Stimulated activated CD4-positive, alpha-beta T cell treated with anti-CD3 and anti-CD28 coated beads, Interleukin-1b, Interleukin-23, amount 100 ng/mL, for 4 hours (primary cell): ENCODE measurements at places on chromosomes 7 and 10.

DNA sequence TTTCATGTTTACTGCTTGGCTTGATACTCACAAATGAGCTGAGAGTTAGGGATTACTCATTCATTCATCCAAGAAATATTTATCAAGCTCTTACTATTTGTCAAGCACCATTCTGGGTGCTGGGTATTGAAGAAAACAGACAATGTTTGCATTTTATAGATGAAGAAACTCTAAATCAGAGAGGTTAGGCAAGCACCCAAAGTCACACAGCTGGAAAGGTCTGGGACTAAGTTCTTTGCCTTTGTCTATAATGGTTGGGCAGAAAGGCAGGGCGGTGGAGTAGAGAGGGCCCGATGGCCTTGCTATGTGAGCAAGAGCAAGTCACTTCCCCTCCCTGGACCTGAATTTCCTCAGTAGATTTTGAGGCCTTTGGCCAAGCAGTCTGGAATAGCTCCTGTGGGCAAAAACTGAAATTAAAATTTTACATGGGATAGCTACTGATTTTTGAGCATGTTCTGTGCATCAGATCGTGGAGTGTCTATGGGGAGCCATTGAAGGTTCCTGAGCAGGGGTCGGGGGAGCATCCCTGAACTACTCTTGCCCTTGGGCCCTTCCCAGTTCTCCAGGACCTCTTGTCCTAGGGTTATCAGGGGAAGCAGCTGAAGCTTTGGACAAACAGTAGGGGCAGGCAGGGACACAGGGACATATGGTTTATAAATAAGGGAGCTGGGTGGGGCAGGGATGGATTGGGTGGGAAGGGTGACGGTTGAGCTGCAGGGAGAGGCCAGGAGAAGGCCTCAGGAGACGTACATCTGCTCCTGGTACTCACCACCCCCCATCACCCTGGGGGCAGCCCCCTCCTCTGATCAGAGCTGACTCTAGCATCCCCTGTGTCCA lies 23.3 kb downstream of the AQP1 start:
- no peak for DNase-seq

- DNase-seq: no peak
These were observed 82.7 kb downstream of the ARHGAP22 start for GRCh38 chr10:48522011-48522765.

DNA sequence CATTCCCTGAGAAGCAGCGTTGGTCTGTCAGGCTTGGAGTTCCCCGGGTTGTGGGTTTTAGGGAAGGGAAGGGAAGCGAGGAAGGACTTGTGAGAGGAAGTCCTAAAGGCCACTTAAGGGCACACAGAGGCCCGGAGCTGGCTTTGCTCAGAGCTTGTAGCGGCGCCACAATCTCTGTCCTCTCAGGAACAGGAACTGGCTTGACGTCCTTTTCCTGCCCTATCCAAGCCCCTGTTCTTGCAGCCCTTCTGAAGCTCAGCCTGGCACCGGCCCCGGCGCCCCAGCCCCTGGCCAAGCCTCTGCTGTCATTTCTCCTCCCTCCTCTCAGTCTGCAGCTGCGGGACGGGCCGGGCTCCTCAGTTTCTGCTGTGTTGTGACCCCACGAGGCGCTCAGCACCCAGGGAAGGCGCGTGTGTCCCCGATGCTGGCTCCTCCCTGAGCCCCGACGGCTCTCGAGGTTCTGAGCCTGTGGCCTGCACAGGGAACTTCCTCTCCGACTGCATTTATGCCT lies at the start of gene GIMAP8:
Gene GIMAP8, plus strand, starts transcription at position 140 of the 511 bp plus-strand sequence. CDS start 16,069 bp downstream, outside the sequence.
- DNase-seq: no peak

DNA sequence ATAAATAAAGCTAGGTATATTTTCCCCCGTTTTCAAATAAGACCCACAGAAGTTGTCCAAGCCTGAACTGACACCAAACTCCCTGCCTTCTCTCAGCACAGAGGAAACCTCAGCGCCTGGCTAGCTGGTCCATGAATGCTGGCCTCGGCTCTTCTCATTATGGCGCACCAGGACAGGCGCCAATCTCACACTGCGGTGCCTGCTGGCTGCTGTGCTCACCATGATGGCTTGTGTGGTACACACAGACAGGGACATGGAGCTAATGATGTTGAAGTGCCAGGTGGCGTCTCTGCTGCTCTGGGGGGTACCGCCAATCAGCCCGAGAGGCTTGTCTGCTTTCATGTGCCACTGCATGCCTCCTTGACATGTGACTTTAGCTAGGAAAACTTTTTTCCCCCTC lies 43.2 kb upstream of the USP6NL start:
- no peak for DNase-seq

DNA sequence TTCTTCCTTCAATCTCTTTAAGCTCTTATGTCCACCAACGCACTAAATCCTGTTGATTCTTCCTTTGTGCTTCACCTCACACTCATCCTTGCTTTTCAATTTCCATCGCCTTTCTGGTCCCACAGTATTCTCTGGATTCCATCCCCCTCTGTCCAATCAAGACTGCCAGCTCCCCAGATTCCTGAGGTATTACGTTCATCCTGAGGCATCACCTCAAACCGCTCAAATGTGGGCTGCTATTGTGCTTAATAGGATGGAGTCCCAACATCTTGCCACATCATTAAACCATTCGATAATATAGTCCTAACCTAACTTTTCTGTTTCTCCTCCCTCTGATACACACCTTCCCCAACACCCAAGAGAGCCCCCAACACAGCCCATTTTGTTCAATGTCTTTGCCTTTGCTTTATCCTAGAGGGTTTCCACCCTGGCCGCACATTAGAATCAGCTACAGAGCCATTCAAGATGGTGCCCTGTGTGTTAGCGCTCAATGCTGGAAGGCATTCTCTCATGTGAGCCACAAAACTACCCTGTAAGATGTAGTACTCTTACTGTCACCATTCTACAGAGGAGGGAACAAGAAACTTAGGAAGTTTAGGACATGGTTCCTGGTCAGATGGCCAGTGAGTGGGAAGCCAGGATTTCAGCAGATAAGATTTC lies 79.5 kb upstream of the LEP start:
- DNase-seq: no peak

GRCh38 chr10:111739125-111739873 lies 444.3 kb downstream of the GPAM start:
- no peak for DNase-seq

GRCh38 chr10:42578019-42578418 lies 60.4 kb downstream of the ZNF33B start:
- no peak for DNase-seq

DNA sequence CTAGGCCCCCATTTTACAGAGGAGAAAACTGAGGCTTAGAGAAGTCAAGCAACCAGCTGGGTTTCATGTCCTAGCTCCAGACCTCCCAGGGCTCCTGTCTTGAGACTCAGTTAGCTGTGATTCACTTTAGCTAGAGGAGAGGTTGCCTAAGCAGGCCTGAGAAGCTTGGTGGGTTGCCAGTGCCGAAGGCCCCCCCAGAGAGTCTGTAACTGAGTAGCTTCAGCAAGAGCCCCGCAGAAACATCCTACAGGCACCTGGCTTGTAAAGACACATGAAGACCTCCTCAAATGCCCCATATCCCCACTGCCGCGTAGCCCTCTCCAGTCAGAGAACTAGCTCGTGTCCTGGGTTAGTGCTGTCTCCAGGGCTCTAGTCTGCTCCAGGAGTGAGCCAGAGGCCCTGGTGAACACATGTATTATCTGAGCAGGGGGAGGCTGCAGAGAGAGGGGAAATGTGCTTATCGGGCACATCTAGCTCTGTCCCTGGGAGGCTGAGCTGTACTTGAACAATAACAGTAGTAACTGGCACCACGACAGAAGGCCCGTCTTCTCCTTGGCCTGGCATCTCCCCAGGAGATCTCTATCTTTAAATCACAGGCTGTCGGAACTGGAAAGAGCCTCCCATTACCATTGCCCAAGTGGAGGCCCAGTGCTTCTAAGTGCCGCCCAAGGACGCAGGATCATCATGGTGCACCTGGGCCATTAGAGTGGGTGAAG lies 28.9 kb downstream of the UNC5B start:
- DNase-seq: no peak

- no peak for DNase-seq
These were observed 109.9 kb upstream of the EFCAB10 start for GRCh38 chr7:105691082-105691679.

- no peak for DNase-seq
These were observed 510.5 kb upstream of the PFKP start for GRCh38 chr10:2556883-2557282.

DNA sequence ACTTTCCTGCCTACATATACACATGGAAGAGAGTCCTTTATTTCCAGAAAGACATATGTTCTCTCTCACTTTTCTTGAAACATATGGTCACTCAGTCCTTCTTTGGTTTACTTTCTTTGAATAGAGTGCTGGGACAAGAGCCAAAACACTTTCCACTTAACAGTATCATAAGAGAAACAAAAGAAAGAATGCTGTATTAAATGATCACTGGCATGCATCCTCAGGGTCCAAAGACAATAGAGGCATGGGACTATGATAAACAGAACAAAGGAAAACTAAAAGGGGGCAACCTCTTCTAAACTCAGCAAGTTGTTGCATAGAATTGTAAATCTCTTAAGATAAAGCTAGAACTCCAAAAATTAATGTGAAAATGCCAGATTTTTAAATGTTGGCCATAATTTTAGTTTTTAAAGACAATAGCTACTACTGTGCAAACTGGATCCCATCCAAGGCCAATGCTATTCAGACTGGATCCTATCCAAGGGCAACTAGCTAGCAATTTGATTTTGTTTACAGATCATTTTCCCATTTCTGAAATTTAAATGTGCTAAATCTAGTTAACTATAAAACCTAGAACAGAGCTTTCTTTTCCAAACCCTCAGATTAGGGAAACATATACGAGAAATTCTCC lies 687.5 kb downstream of the SORCS3 start:
- no peak for DNase-seq

- no peak for DNase-seq
These were observed 3.2 kb downstream of the CYP3A7 start for GRCh38 chr7:99731638-99732374.

GRCh38 chr10:12993595-12993994 lies 7.9 kb downstream of the CCDC3 start:
- no peak for DNase-seq

DNA sequence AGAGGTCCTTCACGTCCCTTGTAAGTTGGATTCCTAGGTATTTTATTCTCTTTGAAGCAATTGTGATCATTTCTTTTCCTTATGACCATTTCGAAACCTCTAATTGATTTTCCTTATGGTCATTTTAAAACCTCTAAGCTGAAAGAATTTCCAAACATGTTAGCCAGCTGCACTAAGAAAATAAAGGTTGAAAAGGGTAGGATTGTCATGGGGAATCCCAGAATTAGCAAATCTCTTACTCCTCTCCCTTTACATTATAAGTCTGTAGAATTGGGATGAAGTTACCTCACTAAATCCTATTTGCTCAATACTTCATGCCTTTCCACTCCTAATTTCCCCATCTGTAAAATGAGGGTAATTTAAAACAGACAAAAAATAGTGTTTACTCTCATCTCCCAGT lies 79.5 kb downstream of the FAM185A start:
- DNase-seq: no peak
